Sigmoid colon (tissue), 7 donors: ENCODE measurements at places on chromosomes 2 and 18. TPM values are rescaled to one million over a fixed set of nuclear protein-coding genes. Genes with fewer than 3 reads are reported as not detected.

DNA sequence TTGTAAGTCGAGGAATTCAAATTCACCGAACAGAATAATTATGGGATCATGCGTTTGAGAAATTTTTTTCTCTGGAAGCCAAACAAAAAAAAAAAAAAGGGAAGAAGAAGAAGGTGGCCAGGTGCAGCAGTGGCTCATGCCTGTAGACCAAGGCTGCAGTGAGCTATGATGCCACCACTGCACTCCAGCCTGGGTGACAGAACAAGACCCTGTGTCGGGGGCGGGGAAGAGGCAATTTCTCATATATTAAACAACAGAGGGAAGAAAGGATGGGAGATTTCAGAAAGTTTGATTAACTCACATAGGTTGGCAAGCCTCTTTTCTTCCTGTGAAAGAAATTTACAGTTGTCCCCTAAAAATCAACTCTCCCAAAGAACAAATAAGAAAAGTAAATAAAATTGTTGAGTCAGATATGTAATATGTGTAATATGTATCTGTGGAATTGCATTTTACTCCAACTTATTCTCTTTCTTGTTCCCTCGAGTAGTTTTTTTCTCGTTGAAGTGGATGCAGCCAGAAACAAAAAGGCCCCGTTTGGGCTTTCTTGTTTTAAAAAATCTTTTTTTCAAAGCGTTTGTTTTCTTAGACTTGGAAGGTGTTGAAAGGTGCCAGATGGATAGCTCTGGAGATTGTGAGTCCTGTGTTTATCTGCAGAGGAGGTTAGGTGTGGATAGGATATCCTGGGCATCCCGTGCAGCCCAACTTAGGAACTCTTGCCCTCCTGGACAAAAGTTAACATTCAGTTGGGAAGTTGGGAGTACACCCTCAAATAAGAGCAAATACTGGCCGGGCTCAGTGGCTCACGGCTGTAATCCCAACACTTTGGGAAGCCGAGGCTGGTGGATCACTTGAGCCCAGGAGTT lies 25.4 kb upstream of the FMNL2 start:
- no peaks in the 10 kb centered on the region for H3K36me3 ChIP-seq
- no peaks in the 10 kb centered on the region for H3K4me1 ChIP-seq
- no peak overlapping the region for H3K4me3 ChIP-seq
- no peak for DNase-seq

The NPAS2 gene
- polyA plus RNA-seq = 23.2 TPM

The TMEM200C gene
- polyA plus RNA-seq = not detected

GRCh38 chr18:59420244-59420643 lies 61.2 kb upstream of the LMAN1 start:
- H3K27ac ChIP-seq = no peak overlapping the region
- H3K4me1 ChIP-seq = no peaks in the 10 kb centered on the region
- no peak overlapping the region for H3K4me3 ChIP-seq

DNA sequence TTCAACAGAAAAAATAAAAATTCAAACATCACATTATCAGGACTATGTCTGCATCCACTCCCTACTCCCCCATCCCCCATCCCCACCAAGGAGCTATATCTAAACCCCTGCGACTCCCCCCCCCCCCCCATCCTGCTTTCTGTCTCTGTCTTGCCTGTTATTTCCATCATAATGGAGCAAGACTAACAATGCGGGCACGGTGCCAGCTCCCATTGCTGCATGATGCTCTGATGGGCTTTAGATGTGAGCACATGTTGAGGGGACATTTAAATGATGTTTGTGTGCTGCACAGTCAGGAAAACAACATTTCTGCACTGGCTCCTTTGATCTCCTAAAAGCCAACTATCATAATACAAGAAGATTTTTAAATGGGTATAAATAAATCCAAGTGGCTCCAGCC lies 644.2 kb upstream of the SETBP1 start:
- H3K27ac ChIP-seq = no peak overlapping the region
- H3K4me1 ChIP-seq = no peaks in the 10 kb centered on the region
- no peak overlapping the region for H3K4me3 ChIP-seq

GRCh38 chr2:139170406-139170805 lies 390.2 kb upstream of the NXPH2 start:
- no peak for DNase-seq
- H3K4me3 ChIP-seq = no peak overlapping the region
- no peaks in the 10 kb centered on the region for H3K27me3 ChIP-seq
- H3K36me3 ChIP-seq = no peaks in the 10 kb centered on the region
- no peak overlapping the region for H3K27ac ChIP-seq

- no peaks in the 10 kb centered on the region for H3K4me1 ChIP-seq
- peaks cover 11% of the 10 kb centered on the region for H3K36me3 ChIP-seq
- H3K27me3 ChIP-seq = no peaks in the 10 kb centered on the region
- H3K4me3 ChIP-seq = no peak overlapping the region
- H3K27ac ChIP-seq = no peak overlapping the region
Observed at GRCh38 chr2:16553226-16553625, 112.4 kb downstream of the CYRIA start.

GRCh38 chr2:218249691-218250090 lies 11.1 kb upstream of the GPBAR1 start:
- H3K27ac ChIP-seq = no peak overlapping the region
- peak; percentile 50 for DNase-seq

DNA sequence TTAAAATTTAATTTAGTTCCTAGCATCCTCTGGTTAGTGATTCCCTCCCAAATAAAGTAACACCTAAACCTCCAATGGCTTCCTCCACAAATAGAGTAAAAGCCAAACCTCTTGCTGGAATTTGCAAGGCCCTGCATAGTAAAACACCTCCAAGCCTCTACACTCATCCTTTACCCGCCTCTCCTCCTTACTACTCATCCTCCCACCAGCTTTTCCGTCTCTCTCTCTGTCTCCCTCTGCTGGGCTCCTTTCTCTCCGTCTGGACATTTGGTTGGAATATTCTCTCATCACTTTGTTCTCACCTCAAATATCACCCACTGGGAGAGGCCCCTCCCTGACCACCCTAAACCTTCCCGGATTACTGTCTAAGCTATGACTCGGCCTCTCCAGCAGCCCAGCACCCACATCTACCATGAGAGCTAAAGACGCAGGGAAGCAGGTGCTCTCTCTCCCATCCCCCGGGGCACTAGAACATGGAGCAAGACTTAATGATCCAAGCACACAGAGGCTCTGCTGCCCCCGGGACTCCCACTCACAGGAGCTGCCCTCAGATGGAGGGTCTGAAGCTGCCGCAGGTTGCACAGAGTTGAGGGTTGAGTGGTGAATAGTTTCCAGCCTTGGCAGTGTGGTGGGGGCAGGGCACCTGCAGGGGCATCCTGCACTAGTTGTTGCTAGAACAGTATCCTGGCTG lies 167.2 kb downstream of the FBXO15 start:
- H3K4me1 ChIP-seq = no peaks in the 10 kb centered on the region
- no peak overlapping the region for H3K4me3 ChIP-seq
- no peaks in the 10 kb centered on the region for H3K27me3 ChIP-seq

- peak overlapping the region; percentile 57 for H3K27ac ChIP-seq
- no peak overlapping the region for H3K4me3 ChIP-seq
- H3K27me3 ChIP-seq = no peaks in the 10 kb centered on the region
- peaks cover 49% of the 10 kb centered on the region for H3K4me1 ChIP-seq
- no peaks in the 10 kb centered on the region for H3K36me3 ChIP-seq
Observed at GRCh38 chr2:43306197-43306596, 79.8 kb upstream of the ZFP36L2 start.

GRCh38 chr2:2646433-2647051 lies 315.5 kb upstream of the MYT1L start:
- H3K27me3 ChIP-seq = no peaks in the 10 kb centered on the region
- no peaks in the 10 kb centered on the region for H3K36me3 ChIP-seq
- DNase-seq = no peak

The IL36RN gene
- polyA plus RNA-seq = not detected

DNA sequence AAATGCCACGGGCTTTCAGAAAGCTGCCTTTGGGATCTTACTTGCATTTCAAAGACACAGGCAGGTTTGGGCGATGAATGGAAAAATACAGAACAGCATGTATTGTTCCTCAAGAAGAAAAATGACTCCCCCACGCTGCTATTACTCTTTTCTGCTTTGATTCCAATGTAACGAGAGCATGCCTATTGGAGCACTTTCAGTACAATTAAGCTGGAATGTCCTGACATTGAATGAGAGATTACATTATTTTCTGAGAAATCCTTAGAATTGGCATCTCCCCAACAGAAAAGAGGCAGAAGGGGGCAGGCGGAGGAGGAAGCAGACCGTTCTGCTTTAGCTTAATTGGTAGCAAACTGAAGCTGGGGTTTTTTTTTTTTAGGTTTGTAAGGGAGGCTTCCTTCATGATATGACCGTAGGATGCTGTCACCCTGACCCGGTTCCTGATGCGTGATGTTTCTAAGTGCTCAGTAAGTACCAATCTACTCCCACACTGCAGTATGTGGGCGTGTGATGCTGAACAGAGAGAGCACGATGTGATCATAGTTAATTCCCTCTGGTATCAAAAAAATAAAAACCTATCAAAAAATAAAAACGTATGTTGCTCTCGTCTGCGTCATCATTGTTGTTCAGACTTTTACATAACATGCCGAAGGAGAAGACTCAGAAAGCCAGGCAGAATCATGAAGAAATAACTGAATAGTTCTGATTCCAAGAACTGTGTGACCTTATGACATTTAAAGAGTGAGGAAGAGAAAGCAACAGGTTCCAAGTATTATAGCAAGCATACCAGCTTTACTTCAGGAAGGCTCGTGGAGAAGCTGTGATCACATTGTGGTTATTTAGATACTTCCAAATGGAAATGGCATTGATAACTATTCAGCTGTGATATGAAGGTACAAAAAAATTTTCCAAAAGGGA lies 40.5 kb downstream of the LONRF2 start:
- peaks cover 42% of the 10 kb centered on the region for H3K36me3 ChIP-seq
- no peak overlapping the region for H3K27ac ChIP-seq
- no peaks in the 10 kb centered on the region for H3K27me3 ChIP-seq
- no peaks in the 10 kb centered on the region for H3K4me1 ChIP-seq
- no peak overlapping the region for H3K4me3 ChIP-seq
- no peak for DNase-seq

DNA sequence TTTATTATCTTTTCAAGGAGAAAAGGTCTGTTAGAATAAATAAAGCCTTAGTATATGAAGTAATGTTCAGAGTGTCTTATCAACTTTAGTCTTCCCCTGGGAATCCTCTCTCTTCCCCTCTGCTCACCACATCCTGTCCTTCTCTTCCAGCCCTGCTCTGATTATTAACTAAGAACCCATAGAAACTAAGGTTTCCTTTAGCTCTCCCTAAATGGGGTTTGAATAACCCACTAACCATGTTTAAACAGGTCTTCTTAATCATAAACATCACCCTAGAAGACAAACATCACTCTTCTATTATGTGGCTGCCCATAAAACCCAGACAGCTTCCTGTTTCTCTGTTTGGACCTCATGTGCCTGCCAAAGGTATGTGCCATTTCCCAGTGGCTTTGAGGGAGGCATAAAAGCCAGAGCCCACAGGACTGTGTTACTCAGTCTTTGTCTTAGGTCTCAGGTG lies 50.1 kb downstream of the SLC14A1 start:
- no peaks in the 10 kb centered on the region for H3K27me3 ChIP-seq
- H3K36me3 ChIP-seq = no peaks in the 10 kb centered on the region
- H3K4me3 ChIP-seq = no peak overlapping the region
- no peak overlapping the region for H3K27ac ChIP-seq

- no peak overlapping the region for H3K27ac ChIP-seq
- no peak for DNase-seq
- H3K36me3 ChIP-seq = no peaks in the 10 kb centered on the region
- peaks cover 20% of the 10 kb centered on the region for H3K27me3 ChIP-seq
- H3K4me3 ChIP-seq = no peak overlapping the region
Observed at GRCh38 chr18:48018851-48019250, 88.4 kb upstream of the SMAD2 start.

- peak overlapping the region; percentile 85 for H3K4me3 ChIP-seq
- peaks cover 51% of the 10 kb centered on the region for H3K4me1 ChIP-seq
- H3K27ac ChIP-seq = peak overlapping the region; percentile 96
- no peaks in the 10 kb centered on the region for H3K27me3 ChIP-seq
- H3K36me3 ChIP-seq = no peaks in the 10 kb centered on the region
Observed at GRCh38 chr2:1742681-1743395, 1.5 kb downstream of the PXDN start.

DNA sequence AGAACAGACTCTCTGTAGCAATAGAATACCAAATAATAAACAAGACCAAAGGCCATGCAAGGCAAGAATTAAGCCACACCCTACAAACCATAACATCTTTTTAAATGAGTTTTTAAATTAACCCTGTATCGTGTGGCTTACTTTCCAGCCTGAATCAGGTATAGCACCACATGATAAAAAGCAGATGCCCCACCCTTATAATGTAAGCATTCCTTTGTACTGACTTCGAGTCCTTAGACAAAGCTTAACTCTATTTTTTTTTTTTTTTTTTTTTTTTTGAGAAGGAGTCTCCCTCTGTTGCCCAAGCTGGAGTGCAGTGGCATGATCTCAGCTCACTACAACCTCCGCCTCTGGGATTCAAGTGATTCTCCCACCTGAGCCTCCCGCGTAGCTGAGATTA lies 1.7 kb upstream of the C2orf42 start:
- no peak for DNase-seq
- no peaks in the 10 kb centered on the region for H3K36me3 ChIP-seq
- H3K4me3 ChIP-seq = no peak overlapping the region
- no peak overlapping the region for H3K27ac ChIP-seq

DNA sequence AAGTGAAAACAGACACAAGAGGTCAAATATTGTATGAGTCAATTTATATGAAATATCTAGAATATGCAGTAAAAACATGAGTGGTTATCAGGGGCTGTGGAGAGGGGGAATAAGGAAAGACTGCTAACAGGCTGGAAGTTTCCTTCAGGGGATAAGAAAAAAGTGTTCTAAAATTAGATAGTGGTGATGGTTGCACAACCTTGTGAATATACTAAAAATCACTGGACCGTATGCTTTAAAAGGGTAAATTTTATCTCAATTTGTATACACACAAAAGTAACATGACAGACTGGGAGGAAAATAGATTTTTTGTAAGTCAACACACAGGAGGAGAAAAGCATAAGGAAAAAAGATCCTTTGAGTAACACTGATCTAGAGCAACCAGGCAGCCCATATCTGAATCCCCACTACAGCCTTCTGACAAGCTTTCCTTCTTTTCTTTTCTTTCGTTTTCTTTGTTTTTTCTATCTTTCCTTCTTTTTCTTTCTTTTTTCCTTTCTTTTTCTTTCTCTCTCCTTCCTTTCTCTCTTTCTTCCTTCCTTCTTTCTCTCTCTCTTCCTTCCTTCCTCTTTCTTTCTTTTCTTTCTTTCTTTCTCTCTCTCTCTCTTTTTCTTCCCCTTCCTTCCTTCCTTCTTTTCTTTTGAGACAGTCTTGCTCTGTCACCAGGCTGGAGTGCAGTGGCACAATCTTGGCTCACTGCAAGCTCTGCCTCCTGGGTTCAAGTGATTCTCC lies 95.4 kb downstream of the AAK1 start:
- no peaks in the 10 kb centered on the region for H3K36me3 ChIP-seq
- no peak overlapping the region for H3K27ac ChIP-seq
- no peaks in the 10 kb centered on the region for H3K4me1 ChIP-seq
- H3K4me3 ChIP-seq = no peak overlapping the region
- DNase-seq = no peak

- DNase-seq = no peak
- H3K36me3 ChIP-seq = no peaks in the 10 kb centered on the region
- no peaks in the 10 kb centered on the region for H3K4me1 ChIP-seq
- no peak overlapping the region for H3K4me3 ChIP-seq
- no peak overlapping the region for H3K27ac ChIP-seq
- H3K27me3 ChIP-seq = no peaks in the 10 kb centered on the region
Observed at GRCh38 chr2:151891566-151892194, 63.5 kb upstream of the ARL5A start.

The STK17B gene
- 30.7 TPM for polyA plus RNA-seq

The ALPG gene
- polyA plus RNA-seq = not detected
